ENCODE measurements at places on chromosomes 13 and 19. TPM values are rescaled to one million over a fixed set of nuclear protein-coding genes. Genes with fewer than 3 reads are reported as not detected.

- DNase-seq: no peak
Measured at GRCh38 chr19:39208175-39208795, 4.2 kb upstream of the SYCN start.

GRCh38 chr19:32018014-32018413 is 327.4 kb upstream of the ZNF507 start:
- DNase-seq: no peak

- DNase-seq: no peak
Measured at GRCh38 chr13:105825071-105825470, 710.4 kb downstream of the EFNB2 start.

DNA sequence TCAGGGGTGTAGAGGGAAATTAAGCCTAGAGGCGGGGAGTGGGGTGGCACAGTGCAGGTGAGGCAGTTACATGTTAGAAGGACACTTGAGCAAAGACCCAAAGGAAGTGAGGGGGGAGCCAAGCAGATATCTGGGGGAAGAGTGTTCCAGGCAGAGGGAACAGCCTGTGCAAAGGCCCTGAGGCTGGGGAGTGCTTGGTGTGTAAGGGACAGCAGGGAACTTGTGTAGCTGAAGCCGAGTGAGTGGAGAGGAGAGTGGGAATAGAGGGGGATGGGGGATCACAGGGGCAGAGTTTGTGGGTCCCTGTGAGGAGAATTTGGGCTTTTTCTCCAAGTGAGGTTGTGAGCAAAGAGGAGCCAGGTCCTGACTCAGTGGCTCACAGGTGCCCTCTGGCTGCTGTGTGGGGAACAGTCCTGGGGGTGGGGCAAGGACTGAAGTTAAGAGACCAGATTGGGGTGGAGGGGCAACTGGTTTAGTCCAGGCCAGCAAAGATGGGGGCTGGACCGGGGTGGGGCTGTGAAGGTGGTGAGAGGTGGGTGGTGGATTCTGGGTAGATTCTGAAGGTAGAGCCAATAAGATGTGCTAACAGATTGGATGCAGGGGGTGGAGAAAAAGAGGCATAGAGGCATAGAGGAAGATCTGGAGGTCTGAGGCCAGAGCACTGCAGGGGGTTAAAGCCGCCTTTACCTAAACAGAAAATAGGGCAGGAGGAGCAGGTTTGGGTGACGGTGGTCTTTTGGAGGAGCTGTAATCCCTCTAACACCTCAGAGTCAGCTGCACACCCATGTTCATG is 75.3 kb downstream of the CACNA1A start:
- DNase-seq: no peak

GRCh38 chr19:38386971-38387549 is 774 bp downstream of the GGN start:
- DNase-seq: no peak

- DNase-seq: no peak
Measured at GRCh38 chr19:7311911-7312310, 17.7 kb upstream of the INSR start.

- DNase-seq: no peak
Measured at GRCh38 chr13:109899316-109899715, 112.9 kb upstream of the IRS2 start.

GRCh38 chr13:107835339-107836018 is 379.9 kb downstream of the LIG4 start:
- DNase-seq: no peak

- DNase-seq: no peak
Measured at GRCh38 chr13:34913040-34913439, 29.0 kb upstream of the NBEA start.

DNA sequence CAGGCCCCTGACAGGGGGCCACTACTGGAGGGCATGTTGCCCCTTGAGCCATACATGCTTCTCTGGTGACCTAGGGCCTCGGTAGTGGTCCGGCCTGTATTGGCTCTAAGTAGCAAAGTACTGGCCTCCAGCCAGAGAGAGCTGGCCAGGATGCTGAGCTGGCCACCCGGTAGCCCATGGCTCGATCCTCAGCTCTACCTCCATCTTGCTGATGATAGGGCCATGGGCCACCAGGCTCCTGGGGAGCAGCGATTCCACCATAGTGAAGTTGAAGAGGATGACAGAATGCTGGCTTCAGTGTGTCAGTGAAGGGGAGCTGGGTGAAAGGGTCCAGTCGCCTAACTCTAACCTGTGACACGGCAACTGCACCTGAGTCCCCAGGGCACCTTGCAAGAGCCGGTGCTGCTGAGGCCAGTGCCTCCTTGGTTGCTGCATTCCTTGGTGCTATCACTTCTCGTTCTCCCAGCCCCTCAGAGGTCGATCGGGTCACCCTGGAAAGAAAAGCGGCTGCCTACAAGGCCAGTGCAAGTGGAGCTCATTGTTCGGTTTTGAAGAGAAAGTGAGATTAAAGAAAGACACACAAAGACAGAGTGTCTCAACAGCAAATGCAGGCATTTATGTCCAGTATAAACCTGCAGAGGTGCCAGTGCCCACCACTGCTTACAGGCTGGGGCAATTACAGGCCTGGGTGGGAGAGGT is 5.0 kb downstream of the FPR3 start:
- DNase-seq: peak; percentile 24

DNA sequence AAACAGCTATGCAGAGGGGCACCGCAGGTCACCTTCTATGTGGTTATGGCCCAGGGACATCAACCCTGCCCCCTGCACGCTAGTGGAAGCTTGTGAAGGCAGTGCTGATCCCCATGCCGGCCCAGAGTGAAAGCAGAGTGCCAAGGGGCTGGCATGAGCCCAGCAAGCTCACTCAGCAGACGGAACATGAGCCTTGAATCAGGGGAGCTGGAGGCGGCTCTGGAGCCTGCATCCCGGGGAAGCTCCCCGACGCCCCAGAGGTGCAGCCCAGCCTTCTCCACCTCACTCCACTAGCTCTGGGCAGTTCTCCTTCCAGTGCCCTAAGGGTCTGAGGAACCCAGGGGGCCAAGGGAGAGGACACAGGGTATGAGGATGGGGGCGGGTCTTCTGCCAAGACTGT is 19.0 kb upstream of the ISYNA1 start:
- no peak for DNase-seq

DNA sequence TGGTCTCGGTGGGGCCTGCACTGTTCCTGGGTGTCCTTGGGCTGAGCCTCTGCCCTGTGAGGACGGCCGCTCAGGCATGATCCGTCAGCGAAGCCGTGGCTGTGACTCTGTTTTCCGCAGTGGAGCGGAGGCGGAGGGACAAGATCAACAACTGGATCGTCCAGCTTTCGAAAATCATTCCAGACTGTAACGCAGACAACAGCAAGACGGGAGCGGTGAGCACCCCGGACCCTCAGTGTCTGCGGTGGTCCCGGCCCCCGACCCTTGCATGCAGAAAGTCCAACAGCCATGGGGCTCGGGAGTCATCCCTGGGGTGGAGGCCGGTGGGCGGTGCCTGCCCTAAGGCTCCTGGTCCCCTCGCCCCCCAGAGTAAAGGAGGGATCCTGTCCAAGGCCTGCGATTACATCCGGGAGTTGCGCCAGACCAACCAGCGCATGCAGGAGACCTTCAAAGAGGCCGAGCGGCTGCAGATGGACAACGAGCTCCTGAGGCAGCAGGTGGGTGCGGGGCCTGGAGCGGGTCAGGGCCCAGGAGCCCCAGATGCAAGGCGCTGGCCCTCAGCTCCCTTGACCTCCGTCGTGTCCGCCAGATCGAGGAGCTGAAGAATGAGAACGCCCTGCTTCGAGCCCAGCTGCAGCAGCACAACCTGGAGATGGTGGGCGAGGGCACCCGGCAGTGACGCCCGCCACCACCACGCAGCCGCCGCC is 3.6 kb upstream of the HAMP start:
- no peak for DNase-seq

GRCh38 chr19:3368848-3369336 is 2.5 kb downstream of the NFIC start:
- no peak for DNase-seq

DNA sequence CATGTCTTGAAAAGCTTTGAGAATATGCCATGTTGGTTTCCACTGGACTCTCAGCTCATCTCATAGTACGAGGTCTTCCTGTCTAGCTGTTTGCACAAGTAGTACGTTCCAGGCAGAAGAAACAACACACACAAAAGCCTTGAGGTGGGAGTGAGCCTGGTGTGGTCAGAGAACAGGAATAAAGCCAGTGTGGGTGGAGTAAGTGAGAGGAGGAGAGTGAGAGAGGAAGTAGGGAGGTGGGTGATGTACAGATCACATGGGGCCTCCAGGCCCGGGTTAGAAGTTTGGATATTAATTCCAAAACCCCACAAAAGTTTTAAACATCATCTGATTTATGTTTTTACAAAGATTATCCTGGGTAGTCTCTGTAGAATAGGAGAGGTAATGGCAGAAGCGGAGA is 230.6 kb downstream of the MTUS2 start:
- DNase-seq: no peak

DNA sequence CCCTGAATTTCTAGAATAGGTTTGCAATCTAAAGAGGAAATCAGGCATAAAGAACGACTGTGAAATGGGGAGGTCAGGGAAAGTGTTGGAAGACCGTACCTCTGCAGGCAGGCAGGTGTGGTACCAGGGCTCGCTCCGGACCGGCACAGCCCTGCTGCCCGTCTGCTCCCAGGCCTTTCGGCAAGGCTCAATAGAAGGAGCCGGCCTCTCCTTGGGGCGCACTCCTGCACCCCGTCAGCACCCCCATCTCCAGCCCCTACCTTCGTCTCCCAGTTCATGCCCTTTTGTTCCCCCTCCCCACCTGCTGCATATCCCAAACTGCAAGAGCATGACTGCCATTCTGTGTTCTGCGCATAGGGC is 139.8 kb upstream of the SOX1 start:
- DNase-seq: no peak

DNA sequence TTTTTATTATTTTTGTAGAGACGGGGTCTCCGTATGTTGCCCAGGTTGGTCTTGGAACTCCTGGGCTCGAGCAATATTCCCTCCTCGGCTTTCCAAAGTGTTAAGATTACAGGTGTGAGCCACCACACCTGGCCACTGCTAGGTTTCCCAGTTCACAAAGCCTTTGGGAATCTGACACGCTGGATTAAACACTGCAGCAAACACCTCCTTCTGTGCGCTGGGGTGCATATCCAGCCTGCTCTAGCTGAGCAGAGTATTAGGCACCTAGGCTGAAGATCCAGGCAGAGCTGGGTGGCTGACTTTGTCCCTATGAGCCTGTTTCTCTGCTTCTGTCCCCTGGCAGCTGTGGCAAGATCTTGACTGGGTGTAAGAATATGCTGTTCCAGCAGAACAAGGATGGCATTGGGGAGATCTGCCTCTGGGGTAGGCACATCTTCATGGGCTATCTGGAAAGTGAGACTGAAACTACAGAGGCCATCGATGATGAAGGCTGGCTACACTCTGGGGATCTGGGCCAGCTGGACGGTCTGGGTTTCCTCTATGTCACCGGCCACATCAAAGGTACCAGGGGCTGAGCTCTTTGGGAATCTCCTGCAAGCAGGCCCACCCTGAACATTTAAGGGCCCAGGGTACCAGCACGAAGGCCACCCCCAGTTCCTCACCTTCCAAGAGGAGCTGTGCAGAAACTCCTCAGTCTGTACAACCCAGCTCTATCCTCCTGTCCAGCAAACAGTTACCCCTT is 49.8 kb downstream of the ACSBG2 start:
- no peak for DNase-seq

GRCh38 chr19:31166206-31166605 is 183.0 kb downstream of the TSHZ3 start:
- no peak for DNase-seq

DNA sequence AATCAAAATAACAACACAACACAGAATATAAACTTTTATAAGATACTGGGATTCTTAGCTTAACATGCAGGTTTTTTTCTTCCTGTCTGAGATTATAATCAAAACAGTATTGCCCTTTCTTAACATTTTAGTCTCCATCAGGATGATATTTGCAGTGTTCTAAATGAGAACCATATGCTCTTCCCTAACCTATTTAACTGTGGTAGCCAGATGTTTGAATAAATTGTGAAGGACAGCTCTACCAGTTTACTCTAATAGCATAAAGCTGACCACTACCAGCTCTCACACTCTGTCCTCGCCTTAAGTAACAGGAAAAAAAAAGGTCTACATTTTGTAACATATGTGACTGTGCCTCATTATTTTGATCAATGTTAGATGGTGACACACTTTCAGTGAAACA is 618.7 kb upstream of the SGCG start:
- DNase-seq: no peak

GRCh38 chr19:42010245-42011126 is 16.5 kb upstream of the ATP1A3 start:
- DNase-seq: no peak

GRCh38 chr19:32181216-32181920 is 164.0 kb upstream of the ZNF507 start:
- no peak for DNase-seq

DNA sequence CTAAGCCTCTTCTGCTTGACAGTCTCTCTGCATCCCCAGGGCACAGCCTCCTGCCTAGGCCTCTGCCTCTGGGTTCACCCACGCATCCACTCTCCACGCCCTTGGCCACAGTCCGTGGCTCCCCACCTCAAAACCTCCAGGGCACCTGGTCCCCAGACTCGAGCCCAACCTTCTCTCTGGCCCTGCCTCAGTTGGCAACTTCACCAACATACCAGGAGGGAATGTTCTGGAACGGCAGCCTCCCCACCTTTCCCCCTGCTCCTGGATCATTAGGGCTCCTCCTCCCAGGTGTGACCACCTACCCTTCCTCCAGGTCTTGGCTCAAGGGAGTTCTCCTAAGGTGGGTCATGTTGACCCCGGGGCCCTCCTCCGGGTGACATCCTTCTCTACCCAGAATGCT is 69.1 kb downstream of the SOX1 start:
- no peak for DNase-seq

GRCh38 chr19:3025549-3025886 is 3.6 kb downstream of the TLE2 start:
- DNase-seq: no peak

- DNase-seq: no peak
Measured at GRCh38 chr13:110376120-110376519, 69.0 kb downstream of the COL4A2 start.

DNA sequence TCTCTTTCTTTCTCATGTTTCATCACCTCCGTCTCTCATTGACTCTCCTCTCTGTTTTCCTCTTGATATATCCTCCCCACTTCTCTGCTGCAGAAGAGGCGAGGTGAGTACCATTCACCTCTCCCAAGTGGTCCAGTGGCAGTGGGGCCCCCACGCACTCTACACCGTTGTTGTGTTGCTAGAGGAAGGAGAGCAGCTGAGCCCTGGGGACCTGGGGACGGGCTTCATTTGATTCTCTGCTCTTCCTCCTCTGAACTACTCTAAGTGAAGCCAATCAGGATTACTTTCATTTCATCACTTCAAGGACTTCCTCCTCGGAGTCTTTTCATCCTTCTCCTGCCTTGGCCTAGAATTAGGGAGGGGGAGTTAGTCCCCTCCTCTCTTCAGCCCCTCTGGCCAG is 64.6 kb downstream of the CCNE1 start:
- DNase-seq: no peak

ATCAY gene
- not detected for total RNA-seq

KDM4B gene
- total RNA-seq: 13.7 TPM

LRRC63 gene
- 0.07 TPM for total RNA-seq

AMH gene
- total RNA-seq: 0.86 TPM

NKPD1 gene
- 0.13 TPM for total RNA-seq

ZNF878 gene
- 0.26 TPM for total RNA-seq

MADCAM1 gene
- 0.07 TPM for total RNA-seq

ZSCAN4 gene
- not detected for total RNA-seq

CEACAM19 gene
- total RNA-seq: 1.5 TPM

KLK14 gene
- total RNA-seq: not detected

BABAM1 gene
- total RNA-seq: 150 TPM

DUS3L gene
- total RNA-seq: 32.3 TPM

Measured in pulmonary artery endothelial cell (primary cell).